Activated CD4-positive, CD25-positive, alpha-beta regulatory T cell treated with anti-CD3 and anti-CD28 coated beads, Interleukin-2, amount 50 U/mL, for 72 hours (primary cell): ENCODE measurements at places on chromosomes 5 and 9.

GRCh38 chr9:121744002-121744686 is 92.7 kb downstream of the DAB2IP start:
- DNase-seq, result no peak

DNA sequence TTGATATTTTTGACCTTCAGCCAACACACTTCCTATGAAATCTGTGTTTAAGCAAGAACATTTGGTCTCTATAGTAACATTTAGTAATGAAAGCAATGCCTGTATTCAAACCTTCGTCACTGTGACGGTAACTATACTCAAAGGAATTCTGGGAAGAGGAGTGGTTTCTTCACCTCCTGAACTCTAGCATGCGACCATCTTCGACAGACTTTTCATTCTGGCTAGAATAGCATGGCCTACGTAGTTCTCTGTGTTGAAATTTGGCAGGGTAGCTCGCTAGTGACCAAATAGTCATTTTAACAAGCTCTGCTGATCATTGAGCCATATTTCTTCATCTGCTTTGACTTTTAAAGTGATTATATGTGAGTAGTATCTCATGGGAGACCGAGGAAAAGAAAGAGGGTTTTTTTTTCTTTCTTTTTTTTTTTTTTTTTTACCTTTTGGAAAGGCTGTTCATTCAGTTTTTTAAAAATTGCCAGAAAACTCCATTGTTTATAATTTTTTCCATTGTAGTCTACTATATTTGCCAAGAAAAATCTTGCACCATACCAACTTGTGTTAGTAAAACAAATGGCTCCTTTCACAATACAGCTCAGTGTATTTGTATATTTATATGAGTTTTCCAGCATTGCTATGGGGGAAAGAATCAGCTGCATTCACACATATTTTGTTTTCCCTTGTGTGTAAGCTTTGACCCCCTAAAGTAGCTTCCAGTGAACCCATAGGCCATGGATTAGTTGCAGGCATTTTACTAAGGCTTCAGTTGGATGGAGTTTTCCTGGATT is 166.8 kb downstream of the NNT start:
- DNase-seq, result no peak

GRCh38 chr9:129867136-129868022 is 32.1 kb downstream of the USP20 start:
- DNase-seq, result no peak

DNA sequence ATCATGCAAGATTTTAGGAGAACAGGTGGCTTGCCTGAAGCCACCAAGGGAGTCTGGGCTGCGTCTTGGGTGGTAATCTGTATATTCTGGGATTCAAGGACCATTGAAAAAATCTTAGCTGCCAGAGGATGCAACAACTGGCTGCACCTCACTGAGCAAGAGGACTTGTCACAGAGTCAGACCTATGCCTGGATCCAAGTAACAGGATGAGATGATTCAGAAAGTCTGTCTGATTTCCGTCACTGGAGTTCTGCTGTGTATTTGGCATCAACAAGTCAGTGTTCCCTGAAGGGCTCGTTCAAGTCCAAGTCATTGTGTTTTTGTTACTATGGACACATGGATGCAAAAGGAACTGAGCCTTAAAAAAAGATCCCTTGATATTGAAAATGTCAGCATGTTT is 37.8 kb upstream of the CARTPT start:
- DNase-seq, result no peak

DNA sequence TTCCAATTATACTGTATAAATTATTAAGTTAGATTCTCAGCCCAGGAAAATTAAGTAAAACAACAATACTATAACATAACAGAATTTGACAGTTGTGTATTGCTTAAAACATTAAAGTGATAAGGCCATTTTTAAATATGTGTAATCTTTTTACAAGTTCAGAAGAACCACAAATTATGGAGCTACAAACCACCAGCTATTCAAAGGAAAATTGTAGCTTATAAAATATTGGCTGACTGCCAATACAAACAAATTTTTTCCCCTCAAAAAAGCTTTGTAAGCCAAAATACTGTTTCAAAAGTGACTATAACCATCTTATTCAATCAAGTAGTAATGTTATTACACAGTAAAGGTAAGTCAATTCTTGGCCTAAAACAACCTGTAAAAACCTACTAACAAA is 21.9 kb downstream of the STRBP start:
- DNase-seq, result no peak

GRCh38 chr9:106482733-106483132 is 380.2 kb upstream of the ZNF462 start:
- no peak for DNase-seq

DNA sequence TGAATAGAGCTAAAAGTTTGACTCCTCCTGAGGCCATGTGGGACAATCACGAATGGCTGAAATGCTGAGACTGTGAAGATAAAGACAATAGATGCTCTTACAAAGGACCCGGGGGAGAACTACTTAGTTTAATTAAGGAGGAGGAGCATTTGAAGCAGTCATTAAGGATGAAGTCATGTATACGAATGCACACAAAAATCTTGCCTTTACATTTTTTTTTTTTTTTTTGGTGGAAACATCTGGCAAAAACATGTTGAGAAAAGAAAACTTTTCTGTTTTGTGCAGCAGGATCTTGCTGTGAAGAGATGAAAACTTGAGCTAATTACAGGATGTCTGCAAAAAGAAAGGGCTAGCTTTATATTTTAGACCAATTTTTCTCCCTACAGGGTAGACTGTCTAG is 42.3 kb upstream of the NR3C1 start:
- no peak for DNase-seq

DNA sequence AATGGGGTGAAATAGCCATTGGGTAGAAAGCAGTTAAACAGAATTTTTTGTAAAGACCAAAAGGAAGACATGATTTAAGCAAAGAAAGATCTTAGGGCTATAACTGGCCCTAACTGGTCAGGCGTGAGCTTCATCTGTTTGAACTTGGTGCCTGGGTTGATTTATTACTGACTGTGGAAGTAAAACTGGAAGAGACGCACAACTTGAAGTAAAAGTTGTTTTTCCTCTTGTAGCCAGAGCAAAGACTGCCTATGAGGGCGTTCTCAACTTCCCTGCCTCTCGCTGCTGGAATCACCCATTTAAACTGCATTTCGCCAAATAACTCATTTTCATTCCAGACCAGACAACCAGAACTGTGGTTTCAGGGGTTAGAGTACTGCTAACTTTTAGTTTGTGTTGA is 1.5 kb downstream of the THBS4 start:
- DNase-seq, result no peak

DNA sequence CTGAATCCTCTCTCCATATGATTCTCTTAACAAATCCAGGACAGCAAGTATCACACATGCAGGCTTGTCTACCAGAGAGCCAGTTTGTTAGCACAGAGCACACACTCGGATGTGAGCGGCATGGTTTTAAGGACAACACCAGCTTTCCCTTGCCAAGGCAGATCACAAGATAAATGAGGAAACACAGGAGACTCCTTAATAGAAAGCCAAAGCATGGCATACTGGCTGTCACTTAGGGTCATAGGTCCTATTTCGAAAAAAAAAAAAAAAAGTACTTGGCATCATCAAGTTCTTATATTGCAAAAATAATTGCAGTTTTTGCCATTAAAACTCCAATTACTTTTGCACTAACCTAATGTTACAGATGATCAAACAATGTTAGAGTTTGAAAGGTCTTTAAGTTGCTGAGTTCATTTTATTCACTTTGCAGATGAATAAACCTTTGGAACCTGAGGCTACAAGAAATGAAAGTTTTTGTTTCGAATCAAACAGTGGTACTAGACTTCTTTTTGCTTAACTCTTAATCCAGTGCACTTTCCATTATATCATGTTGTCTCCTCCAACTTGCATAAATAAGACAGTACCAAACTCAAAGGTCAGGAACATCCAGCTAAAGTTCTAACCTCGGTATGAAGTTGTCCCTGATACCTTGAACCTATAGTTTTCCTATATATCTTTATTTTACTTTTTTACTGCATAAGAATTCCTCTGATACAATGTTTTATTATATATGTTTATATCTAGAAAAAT is 138.5 kb downstream of the MPDZ start:
- no peak for DNase-seq

DNA sequence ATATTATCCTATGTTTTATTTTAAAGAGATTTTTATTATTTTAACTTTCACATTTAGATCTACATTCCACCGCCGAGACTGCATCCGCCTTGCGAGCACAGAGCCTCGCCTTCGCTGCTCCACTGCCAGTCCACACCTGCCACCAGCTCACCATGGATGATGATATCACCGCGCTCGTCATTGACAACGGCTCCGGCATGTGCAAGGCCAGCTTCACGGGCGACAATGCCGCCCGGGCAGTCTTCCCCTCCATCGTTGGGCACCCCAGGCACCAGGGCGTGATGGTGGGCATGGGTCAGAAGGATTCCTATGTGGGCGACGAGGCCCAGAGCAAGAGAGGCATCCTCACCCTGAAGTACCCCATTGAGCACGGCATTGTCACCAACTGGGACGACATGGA is 8.6 kb upstream of the TBCA start:
- DNase-seq, result no peak

DNA sequence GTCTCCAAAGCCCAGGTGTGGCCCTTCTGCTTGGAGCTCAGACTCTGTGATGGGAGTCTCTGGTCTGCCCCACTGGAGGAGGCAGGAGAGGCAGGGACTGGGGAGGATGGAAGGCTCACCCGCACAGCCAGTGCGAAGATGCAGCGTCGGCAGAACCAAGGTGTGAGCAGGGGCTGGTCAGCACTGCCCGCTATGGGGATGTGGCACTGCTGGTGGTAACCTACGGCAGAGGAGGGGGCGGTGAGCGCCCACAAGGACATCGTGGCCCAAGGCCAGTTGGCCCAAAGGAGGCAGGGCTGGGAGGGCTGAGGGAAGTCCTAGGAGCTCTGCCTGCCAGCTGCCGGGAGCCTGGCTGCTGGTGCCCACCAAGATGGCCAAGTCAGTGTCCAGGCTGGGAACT is 7.3 kb downstream of the PHF19 start:
- DNase-seq, result no peak

DNA sequence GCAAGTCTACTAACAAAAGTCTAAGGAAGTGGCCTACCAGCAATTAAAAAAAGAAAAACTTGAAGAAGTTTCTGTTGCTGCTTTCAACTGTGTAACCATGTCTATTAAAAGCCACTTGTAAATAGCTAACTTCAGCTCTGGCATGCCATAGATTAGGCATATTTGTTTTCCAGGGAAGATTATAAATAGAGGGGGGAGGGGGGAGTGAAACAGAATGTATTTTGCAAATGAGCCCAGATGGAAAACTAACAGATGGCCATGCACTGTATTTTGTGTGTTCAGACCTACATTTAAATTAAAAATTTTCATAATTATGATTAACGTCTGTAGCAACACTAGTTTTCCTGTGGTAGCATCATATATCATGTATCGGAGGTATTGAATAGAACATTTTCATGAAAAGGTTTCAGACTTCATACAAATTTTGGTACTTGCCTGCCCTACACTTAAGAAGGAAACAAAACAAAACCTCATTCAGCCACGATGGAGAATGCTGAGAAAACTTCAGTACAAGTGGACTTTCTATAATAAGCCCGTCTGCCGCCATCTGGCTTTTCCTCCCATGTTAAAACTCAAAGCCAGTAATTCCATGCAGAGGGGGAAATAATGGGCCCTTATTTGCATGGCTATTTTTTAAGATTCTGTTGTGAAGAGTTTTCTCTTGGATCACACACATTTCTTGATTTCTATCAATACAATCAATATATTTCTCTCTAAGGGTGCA is 220.4 kb upstream of the SMARCA2 start:
- DNase-seq, result no peak

DNA sequence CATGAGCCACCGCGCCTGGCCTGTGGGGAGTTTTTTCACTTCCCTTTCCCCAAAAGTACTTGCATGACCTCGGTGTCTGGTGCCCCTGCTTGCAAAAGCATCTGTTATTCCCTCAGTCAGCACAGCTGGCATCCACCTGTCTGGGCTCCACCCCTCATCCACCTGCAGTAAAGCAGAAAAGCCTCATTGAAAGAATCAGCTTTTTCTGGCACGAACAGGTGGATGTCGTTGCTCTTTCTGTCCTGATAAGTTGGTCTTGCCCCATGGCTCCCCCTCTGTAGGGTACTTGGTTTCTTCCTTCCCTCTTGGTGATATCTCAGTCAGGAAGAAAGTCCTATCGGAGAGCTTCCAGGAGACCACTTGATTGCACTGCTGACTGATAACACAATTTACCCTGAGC is 37.4 kb downstream of the WWC1 start:
- DNase-seq, result no peak

- no peak for DNase-seq
Measured at GRCh38 chr5:136042665-136043121, 13.9 kb downstream of the TGFBI start.

DNA sequence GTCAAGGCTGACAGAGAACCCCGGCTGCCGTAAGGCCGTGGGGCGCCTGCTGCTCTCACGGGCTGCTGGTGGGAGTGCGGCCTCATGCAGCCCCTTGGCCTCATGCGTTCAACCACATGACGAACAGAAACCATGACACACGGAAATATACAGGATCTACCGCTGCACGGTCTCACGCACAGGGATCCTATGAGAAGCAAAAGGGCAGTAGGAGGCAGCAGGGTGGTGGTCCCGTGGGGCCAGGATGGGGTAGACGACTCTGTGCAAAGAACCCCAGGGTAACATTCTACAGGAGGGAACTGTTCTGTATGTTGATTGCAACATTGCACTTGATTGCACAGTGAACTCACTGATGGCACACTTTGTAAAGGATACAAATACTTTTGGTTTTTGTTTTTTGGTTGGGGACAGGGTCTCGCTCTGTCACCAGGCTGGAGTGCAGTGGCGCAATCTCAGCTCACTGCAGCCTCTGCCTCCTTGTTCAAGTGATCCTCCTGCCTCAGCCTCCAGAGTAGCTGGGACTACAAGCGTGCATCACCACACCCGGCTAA is 51.6 kb downstream of the NACC2 start:
- no peak for DNase-seq

DNA sequence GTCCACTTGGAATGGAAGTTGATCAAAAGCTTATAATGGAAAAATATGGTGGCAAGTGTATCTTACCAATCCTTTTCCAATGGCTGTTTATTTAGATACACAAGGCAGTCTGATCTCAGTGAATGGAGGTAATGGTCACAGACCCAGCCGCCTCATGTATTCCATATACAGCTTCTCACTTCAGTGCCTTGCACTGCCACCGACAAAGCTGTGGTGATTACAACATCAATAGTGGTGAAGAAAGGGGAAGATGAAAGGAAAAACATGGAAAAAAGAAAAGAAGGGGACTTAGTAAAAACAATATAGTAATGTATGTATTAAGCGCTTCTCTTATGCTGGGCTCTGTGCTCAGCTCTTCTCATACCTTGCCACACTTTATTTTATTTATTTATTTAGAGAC is 297.3 kb upstream of the RASA1 start:
- no peak for DNase-seq

- no peak for DNase-seq
Measured at GRCh38 chr9:128325629-128326028, 3.0 kb downstream of the COQ4 start.

DNA sequence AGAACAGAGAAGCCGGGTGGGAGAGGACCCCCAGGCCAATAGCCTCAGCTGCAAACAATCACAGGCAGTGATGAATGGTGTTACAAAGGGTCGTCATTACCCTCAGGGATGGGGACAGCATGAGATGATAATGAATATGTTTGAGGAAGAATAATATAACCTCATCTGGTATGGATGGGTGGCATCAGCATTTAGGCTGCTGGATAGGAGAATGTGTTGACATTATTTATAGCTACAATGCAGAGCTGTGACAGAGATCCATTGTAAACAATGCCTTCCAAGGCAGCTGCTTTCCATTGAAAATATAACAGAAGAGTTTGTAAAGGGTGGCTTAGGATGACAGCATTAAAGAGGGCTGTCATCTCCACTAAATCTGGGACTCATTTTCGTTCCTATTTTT is 365.5 kb downstream of the KCNN2 start:
- DNase-seq, result no peak

GRCh38 chr5:141735823-141736222 is 53.8 kb upstream of the ARAP3 start:
- no peak for DNase-seq
